CD4-positive, alpha-beta T cell treated with Interleukin-10 for 1 hour (primary cell): ENCODE measurements at places on chromosomes 6 and 20.

DNA sequence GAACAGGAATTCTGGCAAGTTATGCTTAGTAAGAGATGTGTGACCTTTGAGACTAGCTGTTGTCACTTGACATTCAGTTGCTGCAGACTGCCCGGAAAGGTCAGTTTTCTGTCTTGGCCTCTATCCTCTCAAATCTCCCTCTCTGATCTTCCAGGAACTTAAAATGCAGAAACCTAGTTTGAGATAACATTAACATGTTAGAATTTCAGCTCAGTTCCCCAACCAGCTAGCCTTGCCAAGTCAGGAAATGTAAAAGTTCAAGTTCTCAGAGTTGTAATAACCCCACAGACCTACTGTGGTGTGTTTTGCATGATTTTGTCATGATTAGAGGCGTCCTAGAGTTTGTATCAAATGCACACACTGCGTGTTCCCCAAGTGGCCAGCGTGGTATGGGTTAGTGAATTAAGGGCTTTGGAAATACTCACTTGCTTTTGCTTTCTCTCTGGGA is 46.6 kb downstream of the DUSP22 start:
- DNase-seq = no peak

- DNase-seq = no peak
Measured at GRCh38 chr6:39669207-39669972, 55.8 kb downstream of the KIF6 start.

DNA sequence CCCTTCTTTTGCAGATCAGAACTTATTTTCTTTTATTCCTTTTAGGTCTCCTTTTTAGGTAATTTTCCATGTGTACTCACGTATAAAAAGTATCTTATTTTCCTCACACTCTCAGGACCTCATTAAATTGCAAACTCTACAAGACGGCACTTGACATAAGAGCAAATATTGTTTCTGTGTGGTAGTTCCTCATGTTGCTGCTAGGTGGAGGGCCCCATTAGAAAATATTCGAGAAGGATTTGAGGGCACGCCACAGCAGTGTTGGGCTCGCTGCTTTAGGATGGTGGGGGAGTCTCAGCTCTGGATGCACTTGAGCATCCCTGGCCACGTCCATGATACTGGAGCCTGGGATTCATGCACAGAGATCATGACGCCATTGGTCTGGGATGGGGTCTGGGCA is 64.9 kb upstream of the ZFP64 start:
- no peak for DNase-seq

GRCh38 chr20:41170386-41171105 is 33.2 kb downstream of the PLCG1 start:
- no peak for DNase-seq

- no peak for DNase-seq
Measured at GRCh38 chr6:53593001-53593488, 48.1 kb upstream of the GCLC start.

GRCh38 chr20:57265997-57266290 is 497 bp downstream of the BMP7 start:
- no peak for DNase-seq

GRCh38 chr6:122694602-122695001 is 84.4 kb downstream of the PKIB start:
- no peak for DNase-seq

- DNase-seq = no peak
Measured at GRCh38 chr20:57075181-57075580, 191.3 kb downstream of the BMP7 start.
